ENCODE measurements at places on chromosomes 12 and 14.

GRCh38 chr12:12927211-12928079 is 24.5 kb downstream of the GPRC5D start:
- peak; percentile 19 for DNase-seq

- no peak for DNase-seq
Measured at GRCh38 chr12:102426599-102427542, 53.5 kb downstream of the IGF1 start.

DNA sequence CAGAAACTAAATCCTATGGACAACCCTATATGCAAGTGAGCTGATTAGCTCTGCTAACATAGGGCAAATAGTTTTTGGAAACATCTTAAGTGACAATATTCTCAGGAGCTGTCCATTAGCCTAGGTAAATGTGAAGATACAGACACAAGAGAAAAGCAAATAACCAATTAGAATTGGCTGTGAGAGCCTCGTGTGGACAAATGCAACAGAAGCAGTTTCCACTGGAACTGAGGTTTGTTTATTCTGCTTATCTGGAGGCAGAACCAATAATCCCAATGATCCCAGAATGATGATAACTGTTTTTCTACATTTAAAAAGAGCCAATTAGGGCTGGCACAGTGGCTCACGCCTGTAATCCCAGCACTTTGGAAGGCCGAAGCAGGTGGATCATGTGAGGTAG is 43.2 kb upstream of the YAF2 start:
- DNase-seq: no peak

DNA sequence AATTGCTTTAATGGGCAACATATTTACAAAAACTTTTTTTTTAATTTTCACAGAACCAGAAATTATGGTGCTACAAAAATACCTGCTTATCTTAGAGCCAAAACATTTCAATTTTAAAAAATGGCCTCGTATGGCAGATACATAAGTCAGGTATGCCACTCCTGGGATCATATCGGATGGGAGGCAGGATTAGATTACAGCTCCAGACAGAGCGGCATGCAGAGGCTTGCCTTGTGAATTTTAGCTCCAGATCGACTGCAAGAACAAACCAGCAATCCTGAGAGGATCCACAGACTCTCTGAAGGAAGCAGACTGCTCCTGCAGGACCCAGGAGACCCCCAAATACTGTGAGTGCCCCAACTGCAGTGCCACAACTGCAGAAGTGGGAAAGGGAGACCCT is 169.3 kb upstream of the AMIGO2 start:
- no peak for DNase-seq
